ENCODE measurements at places on chromosomes 7 and 10.

DNA sequence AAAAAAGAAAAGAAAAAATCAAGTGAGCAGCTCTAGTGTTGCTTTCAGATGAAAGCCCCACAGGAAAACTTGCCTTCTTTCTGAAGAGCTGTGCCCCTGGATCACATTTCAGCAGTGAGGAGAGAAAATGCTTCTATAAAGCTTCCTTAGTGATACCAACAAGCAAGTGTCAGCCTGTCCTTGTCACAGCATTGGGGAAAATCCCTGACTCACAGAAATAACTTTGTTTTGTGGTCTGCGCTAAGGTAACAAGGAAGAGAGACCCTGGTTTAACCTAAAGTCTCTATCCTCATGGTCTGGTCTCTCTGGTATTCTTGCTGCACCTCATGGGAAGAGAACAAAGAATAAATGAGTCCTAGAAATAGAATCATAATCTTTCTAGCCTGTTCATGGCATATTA is 885.2 kb upstream of the SORCS1 start:
- DNase-seq: no peak

- DNase-seq: no peak
These were observed 3.6 kb upstream of the PTTG1IP2 start for GRCh38 chr7:90465816-90466215.

DNA sequence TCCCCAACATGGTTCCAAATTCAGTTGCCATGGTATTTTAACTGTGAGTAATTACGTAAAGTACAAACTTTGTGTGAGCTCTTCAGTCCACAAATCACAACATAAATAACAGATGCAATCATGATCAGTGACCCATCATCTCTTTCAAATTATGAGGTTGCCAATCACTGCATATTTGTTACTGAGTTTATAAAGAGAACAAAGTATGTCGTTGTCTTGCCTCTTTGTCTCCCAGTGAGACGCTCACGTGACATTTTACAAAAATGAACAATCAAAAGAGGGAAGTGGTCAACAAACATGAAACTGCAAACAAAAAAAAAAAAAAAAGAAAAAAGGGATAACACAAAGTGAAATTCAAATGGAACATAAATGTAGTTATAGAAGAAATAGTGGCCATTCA is 122.7 kb upstream of the PDSS1 start:
- DNase-seq: no peak

DNA sequence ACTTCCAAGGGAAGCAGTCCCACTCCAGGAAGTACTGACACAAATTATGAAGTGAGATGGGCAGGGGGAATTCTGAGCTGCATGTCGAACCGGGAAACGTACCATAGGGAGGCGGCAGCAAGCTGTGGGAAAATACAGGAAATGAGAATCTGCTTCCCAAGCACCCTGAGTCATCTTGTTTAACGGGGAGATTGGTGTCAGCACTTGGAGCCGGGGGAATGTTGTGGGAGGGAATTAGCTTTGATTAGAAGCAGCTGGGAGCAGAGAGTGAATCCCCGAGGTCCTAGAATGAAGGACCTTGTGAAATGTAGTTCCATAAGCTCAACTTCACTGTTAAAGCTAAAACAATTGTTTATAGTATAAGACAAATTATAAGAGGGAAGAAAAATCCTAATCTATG is 141.4 kb upstream of the PRKCQ start:
- peak; percentile 98 for DNase-seq

DNA sequence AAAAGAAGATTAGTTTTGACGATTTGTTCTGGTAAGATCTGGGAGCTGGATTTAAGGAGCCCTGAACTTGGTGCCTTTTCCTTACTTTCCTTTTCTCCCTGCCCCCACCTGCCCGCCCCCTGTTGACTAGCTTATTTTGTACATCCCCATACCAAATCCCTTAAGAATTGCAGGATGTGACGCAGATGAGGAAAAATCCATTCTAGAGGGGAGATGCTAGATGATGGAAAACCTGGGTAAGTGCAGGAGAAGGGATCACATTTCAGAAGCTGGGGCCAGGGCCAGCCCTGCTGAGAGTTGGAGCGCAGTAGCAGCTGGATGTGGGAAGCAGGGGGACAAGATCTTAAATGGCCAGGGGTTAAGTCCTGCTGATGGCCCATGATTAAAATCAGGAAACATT is 93.9 kb downstream of the CCDC3 start:
- no peak for DNase-seq

- peak; percentile 99 for DNase-seq
These were observed at the start of gene DHTKD1 for GRCh38 chr10:12068449-12069269. DHTKD1 (plus strand) TSS chr10:12068954; CDS start chr10:12069034, 80 bp downstream.
